HFFc6 (cell line): ENCODE measurements at places on chromosomes 5 and 9. TPM values are rescaled to one million over a fixed set of nuclear protein-coding genes. Genes with fewer than 3 reads are reported as not detected.

ARRDC1 gene
- 16.1 to 18.7 TPM (median 17.2 TPM) in 3 replicates for total RNA-seq

- no peak overlapping the region for H3K27ac ChIP-seq
- H3K4me3 ChIP-seq: no peak overlapping the region
- H3K4me1 ChIP-seq: no peaks in the 10 kb centered on the region
- no peak for DNase-seq
Measured at GRCh38 chr5:157189223-157189622, 8.6 kb downstream of the ITK start.

DNA sequence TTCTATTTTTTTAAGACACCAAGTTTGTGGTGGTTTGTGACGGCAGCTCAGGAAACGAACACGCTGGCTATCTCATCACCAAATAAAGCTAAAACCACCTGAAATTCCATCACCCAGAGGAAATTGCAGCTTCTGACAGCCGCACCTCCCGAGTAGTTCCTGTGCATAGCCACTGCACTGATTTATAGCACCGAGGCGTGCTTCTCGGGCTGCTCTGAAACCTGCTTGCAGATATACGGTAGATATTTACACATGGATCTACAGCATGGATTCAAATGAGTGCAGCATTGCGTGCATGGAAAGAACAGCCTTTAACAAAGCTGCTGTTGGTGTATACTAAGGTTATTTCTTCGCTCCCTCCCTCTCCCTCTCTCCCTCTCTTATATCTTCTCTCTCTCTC, 153.8 kb downstream of the PHF2 start:
- H3K27me3 ChIP-seq: peaks cover 2% of the 10 kb centered on the region
- no peaks in the 10 kb centered on the region; the same call in 1 of the 2 replicates for H3K36me3 ChIP-seq
- no peak for DNase-seq
- no peak overlapping the region for H3K4me3 ChIP-seq
- no peak overlapping the region for H3K27ac ChIP-seq
- H3K4me1 ChIP-seq: no peaks in the 10 kb centered on the region

DNA sequence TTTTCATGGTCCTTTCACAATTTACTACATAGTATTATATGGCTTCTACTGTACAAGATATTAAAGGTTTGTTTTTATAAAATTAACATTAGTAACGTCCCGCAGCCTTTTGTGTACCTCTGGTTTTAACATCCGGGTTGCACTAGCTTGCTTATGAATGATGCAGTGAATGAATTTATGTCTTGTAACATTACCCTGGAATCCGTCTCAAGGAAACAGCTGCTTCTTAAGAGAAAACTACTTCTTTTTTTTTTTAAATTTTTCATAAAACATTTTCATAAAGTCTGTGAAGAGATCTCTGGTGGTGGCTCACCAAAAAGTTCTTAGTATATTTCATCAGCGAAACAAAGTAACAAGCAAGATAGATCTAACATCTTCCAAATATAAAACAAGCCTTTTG, 23.6 kb downstream of the MARCHF3 start:
- no peak overlapping the region for H3K4me3 ChIP-seq
- H3K36me3 ChIP-seq: peaks cover 6% of the 10 kb centered on the region
- H3K27ac ChIP-seq: peak overlapping the region; percentile 5; the same call in 1 of the 2 replicates
- H3K27me3 ChIP-seq: no peaks in the 10 kb centered on the region

- H3K36me3 ChIP-seq: peaks cover 13% of the 10 kb centered on the region
- peaks cover 33% of the 10 kb centered on the region for H3K4me1 ChIP-seq
- no peak overlapping the region for H3K27ac ChIP-seq
Measured at GRCh38 chr5:150651924-150652671, 9.0 kb upstream of the MYOZ3 start.

GPR151 gene
- not detected in 3 replicates for total RNA-seq

PGGT1B gene
- total RNA-seq: 33.5 and 40.1 TPM in 2 replicates

GRCh38 chr9:129174102-129174723, 3.8 kb downstream of the IER5L start:
- peak overlapping the region; percentile 94 for H3K4me3 ChIP-seq
- H3K4me1 ChIP-seq: peaks cover 37% of the 10 kb centered on the region
- peaks cover 11% of the 10 kb centered on the region for H3K27me3 ChIP-seq
- peak overlapping the region; percentile 99 for H3K27ac ChIP-seq
- peaks cover 10% of the 10 kb centered on the region; the same call in 1 of the 2 replicates for H3K36me3 ChIP-seq

DNA sequence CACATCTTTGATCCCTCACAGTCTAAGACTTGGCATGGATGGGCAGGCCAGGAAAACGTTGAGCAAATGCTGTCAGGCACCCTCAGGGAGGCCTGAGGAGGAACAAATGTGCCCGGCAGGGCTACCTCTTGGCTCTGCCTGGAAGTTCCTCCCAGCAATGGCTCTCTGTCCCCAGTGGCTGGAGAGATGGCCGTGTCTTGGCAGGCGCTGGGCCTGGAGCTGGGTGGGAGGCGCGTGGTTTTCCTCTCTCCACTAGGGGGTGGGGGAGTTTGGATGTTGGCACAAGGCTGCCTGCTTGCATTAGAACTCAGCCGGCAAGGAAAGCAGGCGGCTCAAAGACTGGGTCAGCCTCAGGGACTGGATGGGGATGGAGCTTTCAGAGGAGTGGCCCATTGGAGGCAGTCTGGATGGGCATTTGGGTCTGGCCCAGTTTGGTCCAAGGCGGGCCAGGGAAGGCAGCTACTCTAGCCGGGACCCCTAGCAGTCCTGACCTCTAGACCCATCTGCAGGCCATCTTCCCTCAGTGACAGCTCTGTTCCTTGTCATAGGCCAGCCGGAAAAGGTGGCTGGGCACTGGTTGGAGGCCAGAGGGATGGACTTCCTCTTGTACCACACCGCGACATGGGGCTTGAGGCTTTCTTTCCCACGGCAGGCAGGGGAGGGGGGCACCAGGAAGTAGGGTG, 68.2 kb upstream of the STC2 start:
- peaks cover 8% of the 10 kb centered on the region for H3K27me3 ChIP-seq
- no peak overlapping the region for H3K27ac ChIP-seq
- no peak for DNase-seq

DNA sequence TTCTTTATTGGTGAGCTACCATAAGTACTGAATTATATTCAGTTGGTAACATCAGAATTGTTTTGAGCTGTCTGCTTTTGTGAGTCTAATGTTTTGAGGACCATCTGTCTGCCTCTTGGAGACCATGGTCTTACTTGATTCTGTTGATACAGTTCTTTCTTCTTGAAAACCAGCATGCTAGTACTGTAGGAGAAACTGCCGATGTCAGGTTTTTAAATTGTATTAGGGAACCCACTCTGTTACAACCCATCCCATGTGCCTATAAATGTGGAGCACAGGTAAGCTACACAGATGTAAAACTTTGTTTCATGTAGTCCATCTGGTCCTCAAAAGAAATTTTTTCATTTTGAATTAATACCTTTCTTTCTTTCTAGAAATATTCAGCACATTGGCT, 103.4 kb upstream of the DMRTA1 start:
- H3K36me3 ChIP-seq: no peaks in the 10 kb centered on the region
- no peaks in the 10 kb centered on the region for H3K4me1 ChIP-seq
- no peak for DNase-seq
- no peak overlapping the region for H3K27ac ChIP-seq
- H3K4me3 ChIP-seq: no peak overlapping the region
- no peaks in the 10 kb centered on the region for H3K27me3 ChIP-seq

GRCh38 chr5:179817890-179818745, 2.6 kb upstream of the SQSTM1 start:
- peaks cover 6% of the 10 kb centered on the region; the same call in 1 of the 2 replicates for H3K27me3 ChIP-seq
- H3K27ac ChIP-seq: peak overlapping the region; percentile 90
- peak overlapping the region; percentile 72 for H3K4me3 ChIP-seq
- H3K4me1 ChIP-seq: peaks cover 37% of the 10 kb centered on the region

- no peaks in the 10 kb centered on the region for H3K27me3 ChIP-seq
- H3K4me1 ChIP-seq: peaks cover 6% of the 10 kb centered on the region; the same call in 1 of the 2 replicates
- peak within 1 kb of the TSS; percentile 91 for H3K4me3 ChIP-seq
Measured at GRCh38 chr9:136686794-136687711, at the start of gene AGPAT2. AGPAT2 (minus strand) TSS chr9:136687457; CDS start chr9:136687357, 100 bp downstream.
